ENCODE measurements at places on chromosomes 2 and 18.

DNA sequence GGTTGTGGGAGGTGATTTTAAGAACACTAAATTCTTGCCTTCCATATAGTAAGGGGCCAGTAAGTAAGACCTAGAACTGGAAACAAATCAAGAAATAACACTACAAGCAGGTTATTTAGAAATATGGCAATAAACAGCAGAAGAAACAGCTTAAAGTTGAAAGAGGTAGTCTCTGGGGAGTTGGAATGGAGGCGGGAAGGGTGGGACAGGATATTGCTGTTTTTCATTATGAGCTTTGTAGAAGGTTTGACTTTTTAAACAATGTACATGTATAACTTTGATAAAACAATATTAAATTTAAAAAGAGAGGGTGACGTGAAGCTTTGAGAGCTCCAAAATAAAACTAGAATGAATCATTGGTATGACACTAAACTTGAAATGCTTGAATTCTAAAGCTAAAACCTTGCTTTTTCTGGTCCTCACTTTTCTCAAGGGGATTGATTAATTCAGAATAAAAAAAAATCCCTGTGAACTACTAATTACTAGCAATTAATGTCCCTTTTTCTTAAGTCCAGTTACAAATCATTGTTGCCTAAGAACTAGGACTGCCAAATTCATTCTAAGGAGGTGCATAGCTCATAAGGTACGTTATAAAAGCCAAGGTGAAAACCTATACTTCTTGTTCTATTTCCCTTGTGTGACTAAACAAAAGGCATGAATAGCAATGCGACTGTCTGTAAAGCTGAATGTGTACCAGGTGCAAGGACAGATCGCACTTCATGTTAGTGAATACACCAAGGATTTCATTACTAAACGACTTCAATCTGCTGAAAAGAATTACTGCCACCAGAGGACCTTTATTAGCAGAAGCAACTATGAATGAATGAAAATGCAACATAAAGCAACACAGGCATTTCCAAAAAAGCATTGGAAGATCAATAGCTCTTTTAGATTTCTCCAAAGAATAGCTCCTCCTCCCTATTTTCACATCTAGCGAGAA lies 177.5 kb downstream of the RBM43 start:
- DNase-seq = no peak

DNA sequence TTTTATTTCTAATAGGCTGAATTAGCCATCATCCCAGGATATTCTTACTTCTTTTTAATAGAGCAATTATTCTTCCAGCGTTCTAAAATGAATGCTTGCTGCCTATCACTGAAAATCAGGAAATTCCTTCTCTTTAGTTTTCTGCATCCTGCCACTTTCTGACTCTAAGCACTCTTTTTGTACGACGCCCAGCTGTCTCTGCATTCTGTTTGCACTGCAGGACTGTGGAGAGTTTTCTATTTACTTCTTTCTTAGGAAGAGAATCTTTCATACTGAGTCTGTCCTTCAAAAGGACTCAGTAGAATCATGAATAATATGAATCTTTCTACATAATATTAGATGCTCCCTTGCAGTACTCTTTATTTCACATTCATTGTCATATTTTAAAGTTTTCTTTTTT lies 360.4 kb upstream of the DSEL start:
- DNase-seq = no peak

- DNase-seq = no peak
Observed at GRCh38 chr2:219086196-219086595, 25.5 kb upstream of the IHH start.

- peak; percentile 35 for DNase-seq
Observed at GRCh38 chr2:197975931-197976519, 171.6 kb downstream of the PLCL1 start.

DNA sequence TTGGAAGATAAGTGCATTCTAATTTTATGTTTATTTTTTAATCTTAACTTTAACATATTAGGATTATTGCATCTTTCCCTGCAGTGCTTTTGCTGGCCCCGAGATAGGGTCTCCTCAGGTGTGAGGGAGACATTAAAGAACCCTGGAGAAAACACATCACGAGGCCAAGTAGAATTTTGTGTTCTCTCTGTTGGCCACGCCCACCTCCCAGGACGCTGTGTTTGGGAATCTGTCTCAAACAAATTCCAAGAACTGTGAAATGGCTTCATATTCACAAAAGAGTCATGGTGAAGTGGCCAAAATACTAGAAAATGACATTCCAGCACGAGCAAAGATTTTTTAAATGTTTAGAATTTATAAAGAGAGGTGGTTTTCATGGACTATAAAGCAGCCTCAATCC lies 27.3 kb downstream of the RNF144A start:
- DNase-seq = no peak

DNA sequence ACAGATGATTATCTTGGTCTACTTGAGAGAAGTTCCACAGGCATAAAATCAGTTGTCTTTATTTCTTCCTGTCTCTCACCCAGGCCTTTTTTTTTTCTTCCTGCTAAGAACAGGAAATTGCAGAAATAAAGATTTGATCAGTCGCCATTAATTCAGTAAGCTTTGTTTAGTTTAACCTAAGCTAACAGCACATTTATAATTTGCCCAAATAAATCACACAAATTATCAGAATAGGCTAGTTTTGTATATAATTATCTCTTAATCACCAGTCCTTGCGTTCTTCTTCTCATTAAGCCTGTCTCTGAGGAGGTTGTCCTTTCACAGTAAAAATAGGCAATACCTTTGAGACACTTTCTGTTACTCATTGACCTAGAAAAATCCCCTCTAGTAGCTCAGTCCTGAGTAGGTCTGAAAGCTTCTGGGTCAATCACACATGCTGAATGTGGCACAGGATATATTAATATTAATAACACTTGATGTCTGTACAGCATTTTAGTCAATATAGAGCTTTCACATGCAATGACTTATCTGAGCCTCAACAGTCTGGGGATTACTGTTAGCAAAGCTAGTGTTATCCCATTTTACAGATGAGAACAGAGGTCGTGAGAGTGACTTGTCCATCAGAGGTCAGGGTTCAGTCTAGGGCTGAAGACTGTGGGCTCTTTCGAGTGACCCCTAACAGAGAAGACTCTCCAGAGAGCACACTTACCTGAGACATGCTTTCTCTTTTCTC lies 11.2 kb upstream of the STK17B start:
- no peak for DNase-seq

DNA sequence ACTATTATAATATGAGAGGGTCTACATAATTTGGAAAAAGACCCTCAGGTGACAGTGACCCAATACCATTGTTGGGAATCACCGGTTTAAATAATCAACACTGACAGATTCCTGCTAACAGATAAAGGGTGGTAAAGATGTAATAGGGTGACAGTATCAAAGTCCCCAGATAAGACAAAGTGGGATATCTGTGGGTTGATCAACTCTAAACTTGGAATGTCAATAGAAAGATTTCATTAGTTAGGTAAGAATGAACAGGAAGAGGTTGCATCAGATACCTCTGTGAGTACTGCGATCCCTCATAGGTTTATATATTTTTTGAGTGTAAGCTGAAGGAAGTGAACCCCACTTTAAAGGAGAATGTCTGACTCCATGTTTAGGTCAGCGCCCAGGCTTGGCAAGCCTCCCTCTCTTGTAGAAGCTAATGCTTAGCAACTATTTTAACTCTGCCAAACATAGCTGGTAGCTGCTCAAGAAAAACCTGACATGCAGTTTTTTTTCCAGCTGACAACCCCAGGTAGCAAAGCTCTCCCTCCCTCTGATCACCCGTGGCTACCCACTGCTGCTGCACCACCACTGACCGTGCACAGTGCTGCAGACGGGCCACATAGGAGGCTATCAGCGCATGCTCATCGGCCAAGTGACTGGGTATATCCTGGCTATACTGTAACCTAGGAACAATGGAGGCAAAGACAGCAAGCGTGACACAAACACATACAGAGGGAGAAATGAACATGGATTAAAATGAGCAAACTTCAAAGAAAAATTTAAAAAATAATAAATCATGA lies 113.3 kb upstream of the DNMT3A start:
- DNase-seq = no peak

All from astrocyte of the cerebellum (primary cell).